HuH-7 (cell line): ENCODE measurements at places on chromosomes 16 and 17.

- no peak for DNase-seq
Measured at GRCh38 chr17:27816946-27817345, 16.6 kb upstream of the NOS2 start.

GRCh38 chr16:74603848-74604247 is 3.1 kb downstream of the GLG1 start:
- DNase-seq, result no peak

GRCh38 chr16:12752159-12752558 is 51.5 kb downstream of the CPPED1 start:
- no peak for DNase-seq

DNA sequence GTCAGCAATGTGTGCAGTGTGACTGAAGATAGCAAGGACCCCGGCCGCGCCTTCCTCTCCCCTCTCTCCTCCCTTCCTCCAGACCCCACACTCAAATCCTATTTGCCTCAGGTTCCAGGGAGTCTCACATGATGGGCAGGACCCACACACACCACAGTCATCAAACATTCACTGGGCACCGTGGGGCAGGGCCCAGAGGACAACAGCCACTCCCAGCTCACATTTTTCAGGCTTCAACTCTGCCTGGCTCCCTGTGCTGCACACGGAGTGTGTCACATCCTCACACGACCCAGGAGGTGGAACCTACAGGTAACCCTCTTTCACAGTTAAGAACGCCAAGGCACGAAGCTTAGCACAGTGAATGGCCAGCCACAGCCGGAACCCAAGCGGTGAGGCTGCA is 30.5 kb downstream of the PEMT start:
- DNase-seq, result no peak

DNA sequence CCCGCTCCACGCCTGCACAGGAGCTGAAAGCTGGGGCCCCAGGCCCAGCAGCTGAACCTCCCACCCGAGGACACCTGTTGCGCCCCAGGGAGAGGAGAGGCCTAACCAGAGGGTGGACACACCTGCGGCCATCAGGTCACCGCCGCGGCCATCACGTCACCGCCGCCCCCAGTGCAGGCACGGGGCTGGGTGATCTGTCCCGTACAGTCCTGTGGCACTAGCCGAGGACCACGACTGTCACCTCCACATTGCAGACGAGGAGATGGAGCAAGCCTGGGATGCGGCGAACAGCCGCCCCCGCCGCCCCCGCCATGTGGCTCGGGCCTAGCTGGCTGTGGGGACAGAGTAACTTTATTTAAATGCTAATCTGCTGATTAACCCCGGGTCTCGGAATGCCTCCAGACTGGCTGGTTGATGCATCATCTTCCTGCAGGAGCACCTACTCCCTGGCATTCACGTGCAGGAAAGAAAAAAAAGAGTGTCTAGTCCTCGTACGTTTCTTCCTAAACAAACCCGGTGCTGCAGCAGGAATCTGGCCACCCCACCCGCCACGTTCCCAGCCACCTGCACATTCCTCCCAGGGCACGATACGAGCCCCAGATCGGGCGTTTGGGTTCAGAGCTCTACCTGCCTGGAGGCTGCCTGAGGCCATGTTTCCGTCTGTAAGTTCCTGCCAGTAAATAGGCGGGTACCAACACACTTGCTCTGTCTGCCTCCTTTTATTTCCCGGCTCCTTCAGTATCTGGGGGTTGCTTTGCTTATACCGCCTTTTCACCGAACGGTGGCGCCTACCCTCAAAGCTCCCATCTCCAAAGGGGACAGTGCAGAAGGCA is 29.9 kb downstream of the PIEZO1 start:
- DNase-seq, result peak; percentile 92

GRCh38 chr16:86306811-86307513 is 203.4 kb upstream of the FOXF1 start:
- DNase-seq, result no peak

DNA sequence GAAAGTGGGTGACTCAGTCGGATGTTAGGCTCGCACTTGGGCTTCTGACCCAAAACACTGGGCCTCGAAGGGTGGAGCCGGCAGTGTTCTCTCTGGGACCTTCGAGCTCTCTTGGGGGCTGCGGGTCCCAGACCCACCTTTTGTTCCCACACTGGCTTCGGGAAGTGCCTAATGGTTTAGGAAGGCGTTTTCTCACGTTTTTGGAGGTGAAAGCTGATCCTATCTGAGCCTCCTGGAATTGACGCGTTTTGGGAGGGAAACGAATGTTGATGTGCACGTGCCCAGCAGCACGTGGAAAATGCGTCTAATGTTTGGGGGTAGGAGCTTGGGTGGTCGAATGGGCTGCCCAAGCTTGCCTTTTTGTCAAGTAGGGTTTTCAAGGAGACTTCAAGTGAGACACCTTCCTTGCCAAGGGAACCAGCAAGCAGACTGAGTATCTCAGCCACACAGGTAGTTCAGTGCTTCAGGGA is 666 bp downstream of the HGS start:
- no peak for DNase-seq

DNA sequence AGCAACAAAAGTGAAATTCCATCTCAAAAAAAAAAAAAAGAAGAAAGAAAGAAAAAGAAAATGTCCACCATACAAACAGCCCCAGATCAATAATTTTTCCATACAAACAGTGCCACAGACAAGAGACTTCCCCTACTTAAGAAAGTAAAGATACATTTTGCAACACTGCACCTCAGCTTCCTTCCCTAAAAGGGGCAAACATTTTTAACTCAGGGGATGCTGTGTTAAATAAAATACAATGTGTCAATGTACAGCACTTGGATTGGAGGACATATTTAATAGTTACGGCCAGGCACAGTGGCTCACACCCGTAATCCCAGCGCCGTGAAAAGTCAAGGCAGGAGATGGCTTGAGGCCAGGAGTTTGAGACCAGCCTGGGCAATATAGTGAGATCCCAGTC is 22.3 kb downstream of the MYH11 start:
- no peak for DNase-seq

DNA sequence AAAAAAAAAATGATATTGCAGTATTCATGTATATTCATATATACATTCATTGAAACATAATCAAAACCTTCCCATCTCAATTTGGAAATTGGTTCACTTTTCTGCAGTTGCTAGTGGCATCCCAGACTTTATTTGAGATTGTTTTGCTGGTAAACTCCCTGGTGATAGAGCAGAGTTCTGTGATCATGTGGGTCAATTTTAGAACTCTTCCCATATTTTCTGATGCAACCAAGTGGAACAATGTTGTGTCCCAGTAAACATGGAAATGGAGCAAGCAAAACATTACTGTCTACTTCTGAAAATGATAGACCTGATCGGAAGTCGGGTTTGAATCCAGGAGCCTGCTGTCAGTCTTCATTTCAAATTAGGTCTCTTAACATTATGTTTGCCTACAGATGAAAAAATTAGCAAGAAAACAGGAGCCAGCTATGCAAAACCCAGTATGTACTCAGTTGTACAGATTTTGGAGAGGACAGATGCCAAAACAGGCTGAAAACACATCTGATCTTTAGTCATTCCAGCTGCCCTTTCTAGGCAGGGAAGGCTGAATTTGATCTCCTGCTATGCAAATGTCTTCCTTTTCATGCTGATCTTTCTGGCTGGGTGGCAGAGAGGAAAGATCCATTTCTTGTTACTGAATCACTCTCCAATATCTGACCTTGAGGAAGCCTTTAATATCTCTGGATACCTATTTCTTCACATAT is 786.6 kb upstream of the SOX9 start:
- no peak for DNase-seq

GRCh38 chr17:50056217-50056960 is 479 bp downstream of the ITGA3 start:
- peak; percentile 93 for DNase-seq

- no peak for DNase-seq
Measured at GRCh38 chr16:8953064-8953463, 10.6 kb downstream of the USP7 start.

DNA sequence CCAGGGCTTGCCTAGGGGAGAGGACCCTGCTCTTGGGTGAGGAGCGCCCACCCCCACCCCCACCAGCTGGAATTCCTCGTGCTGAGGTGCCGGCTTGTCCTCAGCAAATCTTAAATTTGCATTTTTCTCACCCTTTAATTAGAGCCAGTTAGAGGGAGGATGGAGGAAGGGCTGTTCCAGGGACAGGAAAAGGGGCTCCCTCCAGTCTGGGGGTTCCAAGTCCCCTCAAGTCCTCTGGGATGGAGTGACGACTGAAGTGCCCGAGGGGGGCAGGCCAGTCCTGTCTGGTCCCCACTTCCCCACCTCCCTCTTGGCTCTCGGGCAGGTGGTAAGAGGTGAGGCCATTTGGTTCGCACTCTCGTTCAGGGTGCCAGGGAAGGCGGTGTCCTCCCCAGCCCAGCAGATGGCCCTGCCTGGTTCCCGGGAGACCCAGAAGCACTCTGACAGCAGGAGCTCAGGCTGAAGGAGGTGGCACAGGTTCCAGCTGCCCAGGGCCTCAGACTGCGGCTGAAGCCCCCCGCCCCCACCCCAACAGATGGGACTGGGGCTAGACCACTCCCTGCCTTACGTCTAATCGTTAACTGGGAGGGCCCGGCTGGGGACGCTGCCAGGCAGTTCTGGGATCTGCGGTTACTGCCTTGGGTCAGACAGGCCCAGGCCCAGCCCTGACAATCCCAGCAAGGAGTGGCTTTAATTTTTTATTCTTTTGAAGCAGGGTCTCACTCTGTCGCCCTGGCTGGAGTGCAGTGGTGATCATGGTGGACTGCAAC is 2.2 kb downstream of the RAB26 start:
- no peak for DNase-seq

DNA sequence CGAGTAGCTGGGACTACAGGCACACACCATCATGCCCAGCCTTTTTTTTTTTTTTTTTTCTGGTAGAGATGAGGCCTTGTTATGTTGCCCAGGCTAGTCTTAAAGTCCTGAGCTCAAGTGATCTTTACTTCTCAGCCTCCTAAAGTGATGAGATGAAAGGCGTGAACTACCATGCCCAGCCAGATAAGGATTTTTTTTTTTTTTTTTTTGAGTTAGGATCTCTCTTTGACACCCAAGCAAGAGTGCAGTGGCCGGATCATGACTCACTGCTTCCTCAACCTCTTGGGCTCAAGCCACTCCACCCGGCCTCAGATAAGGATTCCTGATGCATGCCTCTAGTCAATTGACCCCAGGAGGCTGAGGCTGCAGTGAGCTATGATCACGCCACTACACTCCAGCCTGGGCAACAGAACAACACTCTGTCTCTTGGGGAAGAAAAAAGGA is 11.2 kb upstream of the PLEKHG4 start:
- no peak for DNase-seq

- no peak for DNase-seq
Measured at GRCh38 chr17:45749831-45750335, 34.2 kb upstream of the CRHR1 start.

DNA sequence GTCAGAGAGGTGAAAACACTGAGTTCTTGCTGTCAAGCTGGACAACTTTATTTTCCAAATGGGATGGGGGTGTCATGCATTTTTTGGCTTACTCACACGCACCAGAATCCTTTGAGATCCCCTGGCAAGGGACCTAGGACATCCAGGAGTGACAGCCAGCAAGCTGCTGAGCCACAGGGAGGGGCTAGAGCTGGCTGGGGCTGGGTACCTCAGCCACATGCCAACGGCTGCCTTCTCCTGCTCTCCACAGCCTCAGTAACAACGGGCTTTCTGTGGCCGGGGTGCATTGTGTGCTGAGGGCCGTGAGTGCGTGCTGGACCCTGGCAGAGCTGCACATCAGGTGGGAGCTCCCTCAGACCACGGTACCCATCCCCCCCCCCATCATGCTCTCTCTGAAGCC is 47.6 kb downstream of the NLRC5 start:
- DNase-seq, result no peak

GRCh38 chr16:17312094-17312710 is 158.6 kb downstream of the XYLT1 start:
- DNase-seq, result no peak

GRCh38 chr17:77619851-77620250 is 338.7 kb upstream of the TNRC6C start:
- no peak for DNase-seq

GRCh38 chr16:70614208-70614951 is 32.0 kb upstream of the IL34 start:
- no peak for DNase-seq

GRCh38 chr17:67442787-67443624 is 65.9 kb downstream of the PITPNC1 start:
- DNase-seq, result no peak

DNA sequence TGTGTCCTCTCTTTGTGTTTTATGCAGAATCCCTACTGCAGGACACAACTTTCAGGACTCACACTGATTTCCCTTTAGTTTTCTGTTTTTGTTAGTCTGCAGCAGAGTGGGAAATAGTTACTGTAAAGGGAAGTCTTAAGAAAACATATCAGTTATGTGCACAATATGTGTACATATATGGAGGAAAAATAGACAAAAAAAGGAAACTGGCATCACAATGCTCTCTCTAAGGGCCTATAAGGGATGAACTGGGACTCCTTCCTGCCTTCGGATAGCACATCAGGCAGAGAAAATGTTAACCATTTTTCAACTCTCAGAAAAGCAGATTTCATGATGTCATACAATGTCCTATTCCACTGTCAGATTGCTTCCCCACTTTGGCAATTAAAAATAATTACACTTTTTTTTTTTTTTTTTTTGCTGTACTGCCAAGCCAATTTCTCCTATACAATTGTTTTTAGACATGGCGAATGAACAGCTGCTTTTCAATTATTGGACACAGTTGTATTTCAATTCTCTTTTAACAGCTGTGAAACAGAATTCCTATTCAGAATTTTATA is 112.5 kb upstream of the KCNJ16 start:
- no peak for DNase-seq

DNA sequence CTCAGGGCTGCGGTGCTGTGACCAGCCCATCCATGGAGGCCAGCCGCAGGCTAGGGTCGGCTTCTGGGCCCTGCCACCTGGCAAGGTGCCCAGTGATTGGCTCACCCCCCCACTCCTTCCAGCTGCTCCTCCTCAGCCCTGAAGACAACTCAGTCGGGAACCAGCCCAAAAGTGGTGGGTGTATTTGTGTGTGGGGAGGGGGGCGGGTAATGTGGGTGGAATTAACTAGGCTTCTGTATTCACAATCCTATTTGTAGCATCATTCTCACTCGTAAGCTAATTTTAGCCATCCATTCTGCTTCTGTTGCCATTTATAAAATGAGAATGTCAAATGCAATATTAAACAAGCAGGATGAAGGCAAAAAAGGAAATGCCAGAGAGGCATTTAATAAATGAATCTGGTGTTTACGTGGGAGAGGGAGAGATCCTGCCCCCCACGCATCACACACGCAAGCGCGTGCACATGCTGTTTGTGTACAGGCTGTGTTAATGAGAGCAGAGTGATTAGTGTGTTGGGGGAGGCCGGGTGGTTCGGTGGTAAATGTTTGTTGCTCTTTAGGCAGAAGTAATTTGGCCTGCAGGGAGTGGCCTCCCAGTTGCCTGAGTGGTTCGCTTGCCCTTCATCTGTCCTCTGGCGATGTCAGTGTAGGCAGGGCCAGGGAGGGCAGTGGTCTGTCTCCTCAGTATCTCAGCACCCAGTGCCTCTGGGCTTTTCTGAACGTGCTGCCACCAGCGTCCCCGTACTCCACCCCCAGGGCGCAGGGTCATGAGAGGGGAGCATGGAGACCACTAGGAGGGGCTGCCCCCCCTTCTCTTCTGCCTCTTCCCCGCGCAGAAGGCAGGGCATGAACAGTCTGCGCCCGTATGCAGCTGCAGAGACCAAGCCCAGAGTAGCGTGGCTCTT is 140.1 kb downstream of the CCDC182 start:
- no peak for DNase-seq
